Posterior vena cava (tissue), 2 donors: ENCODE measurements at places on chromosomes 2 and 18. TPM values are rescaled to one million over a fixed set of nuclear protein-coding genes. Genes with fewer than 3 reads are reported as not detected.

The CCBE1 gene
- 2.1 TPM for total RNA-seq

The C1QL2 gene
- total RNA-seq, result not detected

The DLGAP1 gene
- total RNA-seq, result 0.32 TPM

The CCL20 gene
- total RNA-seq, result not detected

The CAPN14 gene
- total RNA-seq, result 0.14 TPM

The PROC gene
- total RNA-seq, result not detected

The TANC1 gene
- total RNA-seq, result 44.5 TPM

The EPHA4 gene
- total RNA-seq, result 20.8 TPM

The UGT1A3 gene
- not detected for total RNA-seq

The PCARE gene
- not detected for total RNA-seq

The CYP26B1 gene
- 5.0 TPM for total RNA-seq

The CEBPZOS gene
- 31.7 TPM for total RNA-seq
